Stimulated activated CD4-positive, alpha-beta T cell treated with anti-CD3 and anti-CD28 coated beads, Interleukin-2, amount 100 ng/mL, for 24 hours (primary cell): ENCODE measurements at places on chromosomes 3 and 15.
A peak's percentile ranks its signal among the peaks of the same experiment; 100 is the strongest.

DNA sequence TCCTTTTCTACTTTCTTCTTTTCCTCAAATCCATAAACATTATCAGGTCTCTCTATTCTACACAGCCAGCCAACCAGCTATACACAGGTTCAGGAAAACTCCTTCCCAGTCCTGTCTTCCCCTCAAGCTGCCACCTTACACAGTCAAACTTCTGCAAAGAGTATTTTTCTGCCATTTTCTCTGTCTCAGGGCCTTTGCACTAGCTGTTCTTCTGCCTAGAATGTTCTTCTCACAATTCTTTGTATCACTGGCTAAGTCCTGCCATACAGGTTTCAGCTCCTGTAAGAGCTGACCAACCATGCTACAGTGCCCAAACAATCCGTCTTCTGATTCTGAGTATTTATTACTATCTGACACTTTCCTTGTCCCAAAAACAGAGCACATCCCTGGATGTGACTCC is 278.3 kb upstream of the ICE2 start:
- no peak for DNase-seq

- no peak for DNase-seq
Measured at GRCh38 chr3:12791430-12791829, 5.0 kb upstream of the CAND2 start.

DNA sequence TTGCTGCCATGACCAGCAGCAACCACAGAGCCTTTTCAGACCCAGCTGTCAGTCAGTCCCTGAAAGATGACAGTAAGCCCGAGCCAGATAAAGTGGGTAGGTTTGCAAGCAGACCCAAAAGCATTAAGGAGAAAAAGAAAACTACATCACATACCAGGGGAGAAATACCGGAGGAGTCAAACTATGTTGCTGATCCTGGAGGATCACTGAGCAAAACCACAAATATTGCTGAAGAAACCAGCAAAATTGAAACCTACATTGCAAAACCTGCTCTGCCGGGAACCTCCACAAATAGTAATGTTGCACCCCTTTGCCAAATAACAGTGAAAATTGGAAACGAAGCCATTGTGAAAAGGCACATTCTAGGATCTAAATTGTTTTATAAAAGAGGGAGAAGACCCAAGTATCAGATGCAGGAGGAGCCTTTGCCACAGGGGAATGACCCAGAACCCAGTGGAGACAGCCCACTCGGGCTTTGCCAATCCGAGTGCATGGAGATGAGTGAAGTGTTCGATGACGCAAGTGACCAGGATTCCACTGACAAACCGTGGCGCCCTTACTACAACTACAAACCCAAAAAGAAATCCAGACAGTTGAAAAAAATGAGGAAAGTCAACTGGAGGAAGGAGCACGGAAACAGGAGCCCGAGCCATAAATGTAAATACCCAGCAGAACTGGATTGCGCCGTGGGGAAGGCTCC is 42.1 kb upstream of the RASA2 start:
- DNase-seq = no peak

DNA sequence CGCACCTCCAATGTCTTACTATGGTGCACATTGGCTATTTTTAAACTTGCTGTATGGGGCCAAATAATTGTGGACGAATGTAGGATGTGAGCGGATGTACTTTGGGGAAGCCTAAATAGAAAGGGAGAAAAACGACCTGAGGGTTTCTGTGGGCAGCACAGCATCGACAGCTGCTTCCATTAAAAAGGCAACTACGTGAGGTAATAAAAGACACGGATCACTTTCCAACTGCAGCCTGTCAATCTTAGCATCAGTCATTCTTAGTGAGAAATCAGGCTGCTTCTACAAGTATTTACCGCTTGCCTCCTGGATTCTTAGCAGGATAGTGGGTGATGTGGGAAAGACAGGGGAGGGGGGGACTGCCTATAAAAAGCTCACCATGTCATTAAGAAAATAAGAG is 186.7 kb upstream of the SLC2A2 start:
- DNase-seq = no peak

GRCh38 chr15:58795825-58796224 is 24.7 kb downstream of the MINDY2 start:
- no peak for DNase-seq

GRCh38 chr15:101003706-101004105 is 84.5 kb downstream of the LRRK1 start:
- peak; percentile 5 for DNase-seq

GRCh38 chr3:85182975-85183752 is 224.4 kb downstream of the CADM2 start:
- no peak for DNase-seq

DNA sequence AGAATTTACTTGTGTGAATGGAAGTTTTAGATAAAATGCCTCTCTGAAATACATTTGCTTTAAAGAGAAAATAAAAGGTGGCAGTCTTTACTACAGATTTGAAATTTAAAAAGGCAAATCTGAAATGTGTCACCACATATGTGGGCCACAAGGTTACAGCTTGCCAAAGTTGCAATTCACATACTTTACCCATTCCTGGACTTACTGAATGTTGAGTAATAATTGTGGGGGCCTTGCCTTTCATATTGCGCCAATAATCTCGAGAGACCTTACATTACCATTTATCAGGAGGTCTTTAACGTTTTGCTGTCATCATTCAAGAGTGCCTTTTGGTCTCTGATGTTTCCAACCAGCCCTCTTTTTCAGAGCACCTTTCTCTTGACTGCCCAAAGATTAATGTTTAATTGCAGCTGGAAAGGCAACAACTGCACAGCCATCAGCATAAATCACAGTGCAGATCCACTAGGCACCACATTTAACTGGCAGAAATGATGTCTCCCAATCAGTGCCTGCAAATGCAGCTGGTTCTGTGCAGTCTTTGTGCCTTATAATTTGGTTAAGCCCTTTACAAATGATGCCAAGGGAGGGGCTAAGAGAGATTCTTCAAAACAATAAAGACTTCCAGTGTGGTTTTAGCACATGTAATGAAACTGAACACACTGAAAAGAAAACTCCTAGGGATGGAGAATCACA is 206.8 kb downstream of the MAGI1 start:
- DNase-seq = no peak

GRCh38 chr15:68719672-68720071 is 101.0 kb downstream of the ANP32A start:
- no peak for DNase-seq

DNA sequence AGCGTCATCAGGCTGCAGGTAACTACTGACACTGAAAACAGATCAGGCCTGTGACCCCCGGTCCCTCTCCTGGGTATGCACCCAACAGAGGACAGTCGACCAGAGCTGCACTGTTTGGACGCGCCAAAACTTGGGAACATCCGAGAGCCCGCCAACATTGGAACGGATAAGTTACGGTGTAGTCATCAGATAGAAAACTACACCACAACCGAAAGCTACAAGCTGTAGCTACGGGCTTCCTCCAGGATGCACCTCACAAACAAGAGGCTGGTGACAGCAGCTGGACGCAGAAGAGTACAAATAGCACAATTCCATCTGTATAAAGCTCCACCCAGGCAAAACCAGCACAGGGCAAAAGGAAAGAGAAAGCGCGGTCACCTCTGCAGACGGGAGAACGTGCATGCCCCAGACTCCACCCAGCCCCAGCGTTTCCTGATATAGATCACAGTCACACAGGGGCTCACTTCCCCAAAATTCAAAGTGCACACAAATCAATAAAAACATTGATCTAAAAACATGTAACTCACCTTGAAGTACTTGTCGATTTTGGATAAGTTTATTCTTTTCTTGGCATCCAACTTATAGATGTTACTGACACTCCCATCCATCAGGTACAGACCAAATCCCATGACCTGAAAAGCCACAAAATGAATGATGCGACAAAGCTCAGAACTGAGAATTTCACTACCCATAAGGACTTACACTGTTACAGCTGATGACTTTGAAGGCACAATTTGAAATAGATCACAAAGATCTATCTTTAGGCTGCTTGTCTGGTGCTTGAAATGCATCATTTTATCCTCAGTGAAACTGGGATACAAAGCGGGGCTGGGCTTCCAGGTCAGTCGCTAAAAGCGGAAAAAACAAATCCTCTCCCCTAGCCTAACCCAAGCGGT is 43.3 kb downstream of the CYFIP1 start:
- DNase-seq = no peak
